ENCODE measurements at places on chromosomes 16 and 17.

DNA sequence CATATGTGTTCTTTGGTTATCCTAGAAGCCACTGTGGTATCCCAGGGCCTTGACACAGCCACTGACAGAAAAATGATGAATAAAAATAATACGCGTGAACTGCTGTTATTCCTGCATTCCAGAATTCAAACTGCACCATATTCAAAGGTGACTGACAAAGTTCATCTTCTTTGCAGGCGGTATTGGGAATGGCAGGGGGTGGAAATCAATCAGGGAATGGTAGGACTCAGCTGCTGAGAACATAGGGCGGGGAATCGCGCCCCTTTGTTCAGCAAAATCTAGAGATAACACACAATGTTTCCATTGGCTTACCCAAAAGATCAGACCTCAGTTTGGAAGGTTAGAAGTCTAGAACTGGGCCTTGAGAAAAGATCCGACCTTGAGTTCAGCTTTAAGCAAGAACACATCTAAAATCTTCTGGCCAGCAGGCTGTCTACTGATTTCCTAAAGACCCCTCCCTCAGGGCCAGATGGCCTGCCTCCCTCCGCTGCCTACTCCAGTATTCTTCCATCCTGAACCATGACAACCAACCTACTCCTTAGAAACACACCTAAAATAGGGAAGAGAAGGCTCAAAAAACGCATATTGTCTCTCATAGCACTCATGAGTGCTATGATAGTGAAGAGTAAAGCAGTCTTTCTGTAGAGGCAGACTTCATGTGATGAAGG is 34.1 kb downstream of the CDK5R1 start:
- DNase-seq = no peak

GRCh38 chr16:48535831-48536613 is 74.0 kb downstream of the N4BP1 start:
- DNase-seq = no peak

DNA sequence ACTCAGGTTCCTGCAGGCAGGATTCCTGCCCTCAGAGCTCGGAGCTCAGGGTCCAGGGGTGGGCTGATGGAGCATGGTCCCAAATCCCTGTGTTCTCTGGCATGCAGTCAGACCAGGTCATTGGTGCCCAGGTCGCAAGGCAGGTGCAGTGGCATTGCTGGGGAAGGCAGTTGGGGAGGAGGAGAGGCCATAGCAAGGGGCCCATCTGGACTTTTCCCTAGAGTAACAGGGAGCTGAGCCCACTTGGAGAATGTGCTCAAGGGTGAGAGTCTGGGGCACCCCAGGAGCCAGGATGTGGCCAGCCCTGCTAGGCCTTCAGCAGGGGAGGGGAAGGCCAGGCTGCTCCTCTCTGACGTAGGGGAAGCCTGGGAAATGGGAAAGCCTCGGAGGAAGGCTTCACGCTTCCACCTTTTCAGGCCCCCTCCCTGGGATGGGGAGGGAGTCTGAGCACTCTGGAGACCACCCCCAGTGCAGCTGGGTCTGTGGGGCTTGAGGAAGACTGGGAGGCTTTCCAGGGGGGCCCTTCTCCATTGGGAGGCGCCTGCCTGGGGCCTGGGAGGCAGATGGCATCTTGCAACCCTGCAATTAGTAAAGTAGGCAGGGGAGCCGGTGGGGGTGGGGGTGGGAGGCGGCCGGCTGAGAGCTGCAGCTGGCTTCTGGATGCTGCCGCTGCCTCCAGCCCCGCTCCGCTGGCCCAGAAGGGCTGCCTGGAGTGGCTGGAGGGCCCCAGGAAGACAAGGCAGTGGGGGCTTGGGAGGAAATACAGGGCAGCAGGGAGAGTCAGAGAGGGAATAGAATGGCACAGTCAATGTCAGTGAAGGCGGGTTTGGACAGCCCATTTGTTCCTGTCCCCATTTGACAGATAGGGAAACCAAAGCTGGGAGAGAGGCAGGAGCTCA is 21.1 kb upstream of the DOK4 start:
- DNase-seq = no peak

DNA sequence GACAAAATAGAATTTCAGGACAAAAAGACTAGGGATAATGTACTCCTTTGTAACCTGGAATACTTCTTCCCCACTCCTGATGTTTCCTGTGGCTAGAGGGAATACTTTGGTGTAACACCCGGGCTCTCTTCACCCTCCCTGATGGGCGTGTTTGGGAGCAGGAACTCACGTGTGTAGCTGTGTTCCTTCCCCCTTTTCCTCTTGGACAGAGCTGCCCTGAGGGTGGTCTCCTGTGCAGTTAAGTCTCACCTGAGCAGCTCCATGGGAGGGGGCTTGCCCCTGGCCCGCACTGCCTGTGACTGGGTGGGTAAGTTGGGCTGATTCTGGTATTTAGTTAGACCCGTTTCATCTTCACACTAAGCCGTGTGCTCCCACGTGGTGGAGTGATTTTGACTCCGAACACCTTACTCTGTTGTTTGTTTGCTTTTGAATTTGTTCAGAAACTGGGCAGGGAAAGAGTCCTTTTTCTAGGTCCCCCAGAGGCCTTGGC is 87.9 kb downstream of the OR1D5 start:
- peak; percentile 51 for DNase-seq

GRCh38 chr17:37557482-37557881 is 51.7 kb downstream of the SYNRG start:
- DNase-seq = no peak

GRCh38 chr16:17323171-17323570 is 147.6 kb downstream of the XYLT1 start:
- DNase-seq = no peak

- DNase-seq = no peak
Observed at GRCh38 chr16:11576427-11577289, 10.1 kb downstream of the LITAF start.

- DNase-seq = no peak
Observed at GRCh38 chr16:48105456-48105855, 50.3 kb downstream of the ABCC12 start.

- DNase-seq = no peak
Observed at GRCh38 chr17:8117980-8118768, at the start of gene ALOXE3. ALOXE3 (minus strand) TSS chr17:8118514; CDS start chr17:8117990, 524 bp downstream.

- DNase-seq = no peak
Observed at GRCh38 chr16:50416388-50416787, 47.6 kb upstream of the BRD7 start.

GRCh38 chr17:41625602-41626001 is 1.2 kb upstream of the KRT17 start:
- DNase-seq = no peak

- DNase-seq = no peak
Observed at GRCh38 chr17:419073-419735, 66.6 kb upstream of the RPH3AL start.

DNA sequence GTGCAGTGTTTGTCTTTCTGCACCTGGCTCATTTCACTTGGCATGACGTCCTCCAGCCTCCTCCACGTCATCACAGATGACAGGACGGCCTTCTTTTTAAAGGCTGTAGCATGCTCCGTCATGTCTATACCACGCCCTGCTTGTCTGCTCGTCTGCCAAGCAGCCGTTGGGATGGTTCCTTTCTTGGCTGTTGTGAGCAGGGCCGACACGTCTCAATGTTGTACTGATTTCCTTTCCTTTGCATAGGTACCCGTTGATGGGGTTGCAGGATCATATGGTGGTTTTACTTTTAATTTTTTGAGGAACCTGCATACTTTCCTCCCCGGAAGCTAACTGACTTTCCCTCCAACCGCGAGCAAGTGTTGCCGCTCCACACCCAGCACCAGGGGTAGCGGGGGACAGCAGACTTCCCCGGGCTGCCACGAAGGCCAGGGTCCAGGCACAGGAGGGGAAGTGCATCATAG is 212.2 kb upstream of the ZNF469 start:
- no peak for DNase-seq

- no peak for DNase-seq
Observed at GRCh38 chr16:67386861-67387455, 6.3 kb downstream of the TPPP3 start.

- no peak for DNase-seq
Observed at GRCh38 chr17:28270926-28271325, 48.1 kb upstream of the TMEM97 start.

DNA sequence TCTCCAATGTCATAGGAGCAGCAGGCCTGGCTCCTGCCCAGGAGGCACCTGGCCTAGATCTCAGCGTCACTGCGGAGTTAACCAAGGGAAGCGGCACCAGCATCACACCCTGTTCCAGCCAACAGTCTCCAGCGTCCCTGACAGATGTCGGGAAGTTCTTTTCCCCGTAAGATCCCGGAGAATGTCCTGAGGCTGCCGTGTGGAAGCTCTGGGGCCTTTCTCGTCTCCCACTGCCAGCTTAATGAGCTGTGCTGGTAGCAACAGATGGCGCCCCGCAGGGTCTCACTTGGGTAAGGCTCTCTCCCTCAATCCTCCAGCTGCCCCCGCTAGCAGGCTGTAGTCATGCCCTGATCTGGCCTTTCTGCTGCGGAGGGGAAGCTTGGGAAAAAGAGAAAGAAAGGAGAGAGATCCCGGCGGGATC is 57.5 kb downstream of the MARCHF10 start:
- DNase-seq = no peak

DNA sequence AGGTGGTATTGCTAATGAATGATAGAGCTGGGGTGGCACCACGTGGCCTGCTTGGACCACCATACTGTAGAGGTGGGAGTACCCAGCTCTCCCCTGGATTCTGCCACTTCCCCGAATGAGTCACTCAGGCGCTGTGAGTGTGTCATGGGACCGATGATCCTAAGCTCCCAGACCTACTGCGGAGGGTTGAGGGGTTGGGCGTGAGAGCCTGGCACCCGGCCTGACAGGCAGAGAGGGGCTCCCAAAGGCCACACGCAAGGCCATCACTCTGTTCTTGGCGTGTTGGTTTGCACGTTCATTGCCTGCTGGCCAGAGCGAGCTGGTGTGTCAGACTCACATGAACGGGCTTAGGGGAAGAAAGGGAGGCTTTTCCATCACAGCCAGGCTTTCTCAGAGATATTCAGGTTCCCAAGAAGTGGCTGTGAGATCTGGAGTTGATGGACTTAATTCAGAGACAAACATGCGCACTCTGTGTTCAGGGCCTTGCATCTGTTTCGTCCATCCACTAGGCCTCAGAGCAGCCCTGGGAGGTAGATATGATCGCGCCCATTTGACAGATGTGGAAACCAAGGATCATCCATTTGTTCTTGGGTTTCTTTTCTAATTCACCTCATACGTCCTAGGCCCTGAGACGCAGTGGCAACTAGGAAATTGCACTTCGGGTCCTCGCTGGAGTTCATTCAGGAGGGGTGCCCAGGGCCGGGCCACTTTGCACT is 41.4 kb downstream of the CMIP start:
- DNase-seq = no peak

- no peak for DNase-seq
Observed at GRCh38 chr17:358491-359151, 6.0 kb upstream of the RPH3AL start.

DNA sequence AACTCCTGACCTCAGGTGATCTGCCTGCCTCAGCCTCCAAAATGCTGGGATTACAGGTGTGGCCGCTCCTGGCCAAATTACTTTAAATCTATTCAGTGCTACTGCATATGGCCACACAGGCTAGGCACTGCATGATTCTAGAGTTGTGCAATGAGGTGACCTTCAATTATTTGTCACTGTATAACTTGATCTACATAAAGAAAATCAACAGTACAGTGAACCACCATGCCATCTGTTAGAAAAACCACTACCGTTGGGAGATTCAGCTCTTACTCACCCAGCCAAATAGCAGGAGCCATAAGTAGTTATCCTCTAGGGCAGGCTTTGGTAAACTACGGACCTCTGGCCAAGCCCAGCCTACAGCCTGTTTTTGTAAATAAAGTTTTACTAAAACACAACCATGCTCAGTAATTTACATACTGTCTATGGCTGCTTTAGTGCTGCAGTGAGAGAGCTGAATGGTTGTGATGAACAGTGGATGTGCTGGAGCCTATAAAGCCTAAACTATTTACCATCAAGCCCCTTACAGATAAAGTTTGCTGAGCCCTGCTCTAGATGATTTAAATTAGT is 40.7 kb upstream of the TANC2 start:
- DNase-seq = no peak

- no peak for DNase-seq
Observed at GRCh38 chr17:46983782-46984181, 4.7 kb upstream of the RPRML start.

- DNase-seq = no peak
Observed at GRCh38 chr17:4623249-4623648, 18.2 kb downstream of the ALOX15 start.

- no peak for DNase-seq
Observed at GRCh38 chr17:57397402-57397801, 141.1 kb downstream of the MSI2 start.

DNA sequence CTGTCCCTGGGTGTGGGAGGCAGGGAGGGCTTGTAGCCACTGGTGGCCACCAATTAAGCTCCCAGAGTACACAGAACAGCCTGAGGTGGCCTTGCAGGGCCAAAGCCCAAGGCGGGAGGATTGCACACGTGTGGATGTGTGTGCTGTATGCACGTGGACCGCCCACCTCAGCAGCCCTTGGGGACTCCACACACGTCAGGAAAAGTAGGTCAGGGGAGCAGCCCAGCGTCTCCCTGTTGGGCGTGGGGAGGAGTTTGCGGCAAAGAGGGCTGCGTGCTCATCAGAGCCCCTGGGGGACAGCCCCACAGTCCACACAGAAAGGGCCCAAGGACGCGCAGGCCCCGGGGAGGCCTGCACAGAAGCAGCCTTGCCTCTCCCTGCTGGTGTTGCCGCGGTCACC is 19.6 kb downstream of the SBK1 start:
- no peak for DNase-seq

DNA sequence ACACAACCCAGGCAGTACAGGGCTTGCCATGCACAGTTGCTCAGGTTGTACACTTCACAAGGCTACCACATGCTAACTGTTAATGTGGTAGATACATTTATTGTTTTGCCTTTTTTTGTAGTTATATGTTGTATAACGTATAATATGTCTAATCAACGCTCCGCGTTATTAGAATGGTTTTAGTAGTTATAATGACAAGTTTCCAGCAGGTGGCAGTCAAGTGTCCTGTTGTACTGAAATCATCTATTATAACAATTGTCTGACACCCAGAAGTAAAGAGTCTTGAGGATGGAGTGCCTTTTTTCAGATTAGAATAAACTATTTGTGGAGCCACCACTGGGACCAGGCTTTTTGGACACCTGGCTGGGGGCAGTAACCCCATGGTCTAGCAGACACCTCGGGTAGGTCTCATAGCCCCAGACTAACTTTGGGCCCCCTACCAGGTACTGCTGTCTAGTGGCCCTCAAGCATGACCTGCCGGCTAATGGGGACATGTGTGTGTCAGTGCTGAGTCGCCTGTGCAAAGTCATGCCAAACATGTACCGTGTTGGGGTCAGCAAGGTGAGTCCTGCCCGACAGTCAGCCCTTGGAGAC is 32.8 kb downstream of the MYO15A start:
- DNase-seq = no peak

DNA sequence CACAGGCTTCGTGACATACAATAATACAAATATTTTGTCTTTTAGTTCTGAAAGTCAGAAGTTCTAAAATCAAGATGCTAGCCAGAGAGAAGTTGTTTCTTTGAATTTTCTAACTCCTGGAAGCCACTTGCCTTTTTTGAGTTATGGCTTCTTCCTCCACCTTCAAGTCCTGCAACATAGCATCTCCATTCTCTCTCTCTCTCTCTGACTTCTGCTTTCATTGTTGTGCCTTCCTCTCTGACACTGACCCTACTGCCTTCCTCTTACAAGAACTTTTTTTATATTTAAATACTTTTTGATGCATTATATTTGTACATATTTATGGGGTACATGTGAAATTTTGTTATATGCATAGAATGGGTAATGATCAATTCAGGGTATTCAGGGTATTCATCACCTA is 205.9 kb downstream of the MAP2K6 start:
- DNase-seq = no peak

GRCh38 chr16:20263138-20263855 is 64.0 kb downstream of the GP2 start:
- DNase-seq = no peak
